ENCODE measurements at places on chromosomes 6 and 20.

DNA sequence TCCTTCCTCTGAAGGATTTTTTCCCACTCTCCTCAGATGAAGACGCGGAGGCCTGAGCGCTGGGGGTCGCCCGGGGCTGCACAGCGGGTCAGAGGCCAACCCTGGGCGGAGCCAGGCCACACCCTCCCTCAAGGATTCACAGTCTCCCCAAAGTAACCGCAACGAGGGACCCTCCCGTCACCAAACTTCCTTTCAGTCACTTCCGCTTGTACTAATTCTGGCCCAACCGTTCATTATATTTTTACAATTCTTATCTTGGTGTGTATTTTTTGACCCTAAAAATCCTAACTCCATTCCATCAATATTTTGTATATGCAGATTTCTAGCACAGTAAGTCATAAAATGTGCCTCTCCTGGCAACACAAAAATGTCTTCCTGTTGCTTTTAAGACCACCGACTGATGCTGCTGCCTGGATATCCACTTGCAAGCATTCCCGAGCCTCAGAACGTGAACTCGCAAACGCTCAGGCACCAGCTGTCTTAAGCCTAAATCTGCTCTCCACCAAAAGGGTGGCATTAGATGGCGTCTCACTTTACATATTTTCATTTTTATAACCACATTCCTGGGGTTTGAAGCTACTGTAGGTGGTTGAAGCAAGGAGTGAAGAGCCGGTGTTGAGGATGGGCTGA lies 128.0 kb downstream of the DLL1 start:
- no peak for DNase-seq

- no peak for DNase-seq
These were observed 9.9 kb upstream of the PSMF1 start for GRCh38 chr20:1108437-1108920.

DNA sequence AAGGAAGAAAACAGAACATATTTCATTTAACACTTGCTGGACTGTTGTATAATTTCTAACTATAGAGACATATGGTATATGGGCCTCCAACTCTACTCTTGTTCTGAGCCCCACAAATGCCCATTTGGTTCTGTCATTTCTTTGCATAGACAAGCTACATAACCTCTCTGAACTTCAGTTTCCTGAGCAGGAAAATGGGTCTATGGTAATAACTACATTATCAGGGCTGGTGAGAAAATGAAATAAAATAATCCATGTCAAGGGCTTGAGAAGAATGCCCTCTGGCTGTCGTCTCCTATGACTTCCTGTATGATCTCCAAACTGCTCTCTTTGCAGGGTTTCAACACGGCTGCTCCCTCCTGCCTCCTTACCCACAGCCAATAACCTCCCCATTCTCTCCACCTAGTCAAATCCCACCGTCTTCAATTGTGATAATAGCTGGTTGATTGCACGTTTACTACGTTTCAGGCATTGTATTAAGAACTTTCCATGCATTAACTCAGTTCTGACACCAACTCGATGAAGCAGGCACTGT lies 12.0 kb downstream of the ZCCHC3 start:
- no peak for DNase-seq

GRCh38 chr6:30884521-30885480 lies 482 bp downstream of the DDR1 start:
- DNase-seq, result no peak

- DNase-seq, result no peak
These were observed 131.9 kb downstream of the SLC24A3 start for GRCh38 chr20:19344341-19344740.

DNA sequence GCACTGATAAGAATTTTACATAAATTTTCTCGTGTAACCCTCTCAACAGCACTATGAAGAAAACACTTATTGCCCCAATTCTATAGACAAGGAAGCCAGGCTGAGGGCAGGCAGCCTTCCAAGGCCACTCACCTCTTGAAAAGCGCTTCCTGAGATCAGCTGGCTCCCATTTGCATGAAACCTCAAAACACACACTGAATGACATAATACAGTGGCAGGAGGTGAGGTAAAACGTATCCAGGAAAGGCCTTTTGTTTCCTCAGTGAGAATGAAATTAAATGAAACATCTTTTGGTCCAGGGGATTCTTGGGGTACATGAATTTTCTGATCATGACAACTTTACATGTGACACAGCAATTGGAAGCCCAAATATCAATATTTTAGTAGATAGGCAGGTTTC lies 112.5 kb downstream of the WDR27 start:
- DNase-seq, result no peak

DNA sequence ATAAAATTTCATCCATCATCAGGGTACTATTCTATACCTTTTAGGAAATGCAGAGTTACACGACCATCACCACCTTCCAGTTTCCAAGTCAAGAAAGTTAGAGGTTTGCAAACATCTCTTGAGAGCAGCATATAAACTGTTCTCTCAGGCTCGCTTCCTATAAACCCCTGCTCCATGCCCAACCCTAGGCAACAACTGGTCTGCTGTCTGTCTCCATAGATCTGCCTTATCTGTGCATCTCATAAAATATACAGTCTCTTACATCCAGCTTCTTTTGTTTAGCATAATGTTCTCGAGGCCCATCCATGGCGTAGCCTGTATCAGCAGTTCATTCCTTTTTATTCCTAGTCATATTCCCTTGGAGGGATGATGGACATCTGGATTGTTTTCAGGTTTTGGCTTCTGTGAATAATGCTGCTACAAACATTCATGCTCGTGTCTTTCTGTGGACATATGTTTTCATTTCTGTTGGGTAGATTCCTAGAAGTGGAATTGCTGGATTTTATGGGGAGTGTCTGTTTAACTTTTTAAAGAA lies 6.1 kb downstream of the PTPRT start:
- no peak for DNase-seq

DNA sequence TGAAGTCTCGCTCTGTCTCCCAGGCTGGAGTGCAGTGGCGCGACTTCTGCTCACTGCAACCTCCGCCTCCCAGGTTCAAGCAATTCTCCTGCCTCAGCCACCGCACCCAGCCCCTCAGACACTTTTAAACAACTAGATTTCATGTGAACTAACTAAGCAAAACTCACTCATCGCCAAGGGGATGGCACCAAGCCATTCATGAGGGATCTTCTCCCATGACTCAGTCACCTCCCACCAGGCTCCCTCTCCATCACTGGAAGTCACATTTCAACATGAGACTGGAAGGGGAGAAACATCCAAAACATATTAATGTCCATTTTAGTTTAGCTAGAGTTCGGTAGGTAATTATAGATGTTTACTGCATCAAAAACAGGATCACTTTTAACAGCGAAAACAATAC lies 95.9 kb upstream of the PRL start:
- DNase-seq, result no peak

- no peak for DNase-seq
These were observed 1122.3 kb downstream of the EPHA7 start for GRCh38 chr6:92297101-92297500.

- no peak for DNase-seq
These were observed 85.6 kb upstream of the BEND6 start for GRCh38 chr6:56869346-56869745.

DNA sequence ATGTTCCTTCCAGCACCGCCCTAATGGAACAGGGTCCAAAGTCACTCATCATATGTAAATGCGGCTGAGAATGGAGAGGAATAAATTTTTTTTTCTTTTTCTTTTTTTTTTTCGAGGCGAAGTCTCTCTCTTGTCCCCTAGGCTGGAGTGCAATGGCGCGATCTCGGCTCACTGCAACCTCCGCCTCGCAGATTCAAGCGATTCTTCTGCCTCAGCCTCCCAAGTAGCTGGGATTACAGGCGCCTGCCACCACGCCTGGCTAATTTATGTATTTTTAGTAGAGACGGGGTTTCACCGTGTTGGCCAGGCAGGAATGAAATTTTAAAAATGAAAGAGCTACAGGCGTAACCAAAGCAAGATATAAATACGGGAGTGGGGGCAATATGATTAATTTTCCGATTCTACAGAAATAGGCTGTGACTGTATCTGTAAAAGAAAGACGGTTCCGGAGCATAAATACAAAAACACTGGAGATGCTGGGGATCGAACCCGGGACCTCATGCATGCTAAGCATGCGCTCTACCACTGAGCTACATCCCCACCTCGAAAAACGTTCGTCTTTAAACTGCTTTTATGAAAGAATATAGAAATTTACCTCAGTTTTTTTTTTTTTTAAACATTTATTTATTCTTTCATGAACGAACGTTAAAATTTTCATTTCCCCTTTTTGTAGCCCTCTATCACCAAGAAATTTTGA lies 132.2 kb downstream of the GPX5 start:
- DNase-seq, result no peak

GRCh38 chr6:15088904-15089568 lies 156.8 kb upstream of the JARID2 start:
- no peak for DNase-seq

GRCh38 chr6:64224819-64225218 lies 589.2 kb downstream of the PHF3 start:
- no peak for DNase-seq

GRCh38 chr6:10418862-10419748 lies 4.2 kb upstream of the TFAP2A start:
- DNase-seq, result no peak

Measured in stimulated activated CD8-positive, alpha-beta memory T cell treated with anti-CD3 and anti-CD28 coated beads, Interleukin-15, amount 100 ng/mL, for 4 hours (primary cell).